ENCODE measurements at places on chromosomes 1 and 21.

DNA sequence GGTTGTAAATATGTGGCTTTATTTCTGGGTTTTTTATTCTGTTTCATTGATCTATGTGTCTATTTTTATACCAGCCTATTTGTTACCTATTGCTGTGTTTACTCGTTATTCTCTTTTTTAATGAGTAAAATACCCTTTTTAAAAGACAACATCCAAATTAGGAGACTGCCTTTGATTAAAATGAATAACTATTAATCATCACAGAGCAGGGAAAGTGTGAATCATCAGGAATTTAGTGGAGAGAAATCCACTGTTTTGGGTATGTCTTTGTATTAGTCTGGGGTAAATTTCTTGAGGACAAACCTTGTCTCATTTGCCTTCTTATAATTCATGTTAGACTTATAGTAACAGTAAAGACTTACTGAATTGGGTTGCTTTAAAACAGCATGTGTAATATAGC lies 12.1 kb downstream of the DISC1 start:
- DNase-seq: no peak

- DNase-seq: no peak
Observed at GRCh38 chr1:241849345-241849695, 1.3 kb downstream of the EXO1 start.

DNA sequence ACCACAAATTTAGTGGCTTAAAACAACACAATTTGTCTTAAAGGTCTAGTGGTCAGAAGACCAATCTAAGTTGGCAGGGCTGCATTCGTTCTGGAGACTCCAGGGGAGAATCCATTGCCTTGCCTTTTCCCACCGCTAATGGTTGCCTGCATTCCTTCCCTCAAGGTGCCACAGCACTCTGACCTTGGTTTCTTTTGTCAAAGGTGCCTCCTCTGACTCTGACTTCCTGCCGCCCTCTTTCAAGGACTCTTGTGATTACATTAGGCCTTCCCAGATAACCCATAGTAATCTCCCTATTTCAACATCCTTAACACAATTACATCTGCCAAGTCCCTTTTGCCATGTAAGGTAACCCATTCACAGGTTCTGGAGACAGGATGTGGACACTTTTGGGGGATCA lies 145.3 kb downstream of the S1PR1 start:
- no peak for DNase-seq

DNA sequence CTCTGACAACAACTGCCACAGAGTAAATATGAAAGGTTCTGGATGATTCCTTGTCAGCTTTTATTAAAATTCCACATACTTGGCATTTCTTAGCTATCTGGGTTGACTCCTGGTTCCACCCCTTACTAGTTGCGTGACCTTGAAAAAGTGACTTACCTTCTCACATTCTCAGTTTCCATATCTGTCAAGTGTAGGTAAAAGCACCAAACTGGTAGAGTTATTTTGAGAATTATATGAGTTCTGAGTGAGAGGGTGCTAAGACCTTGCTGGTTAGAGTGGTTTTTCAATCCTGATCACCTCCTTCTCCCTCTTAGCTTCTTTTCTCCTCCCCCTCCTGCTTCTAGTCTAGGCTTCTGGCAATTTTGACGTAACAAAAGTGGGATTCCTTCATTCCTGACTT lies 83.4 kb upstream of the ABCD3 start:
- no peak for DNase-seq

- no peak for DNase-seq
Observed at GRCh38 chr1:36542024-36542961, 59.6 kb upstream of the CSF3R start.

GRCh38 chr1:156448134-156448967 lies 52.2 kb downstream of the MEF2D start:
- DNase-seq: no peak

GRCh38 chr1:66690666-66691381 lies 61.4 kb upstream of the DYNLT5 start:
- no peak for DNase-seq

GRCh38 chr21:33849834-33850233 lies 65.8 kb downstream of the ATP5PO start:
- DNase-seq: no peak

GRCh38 chr1:27117733-27118439 lies 37.0 kb downstream of the SLC9A1 start:
- no peak for DNase-seq

GRCh38 chr1:61245696-61246400 lies 163.5 kb downstream of the NFIA start:
- DNase-seq: no peak

DNA sequence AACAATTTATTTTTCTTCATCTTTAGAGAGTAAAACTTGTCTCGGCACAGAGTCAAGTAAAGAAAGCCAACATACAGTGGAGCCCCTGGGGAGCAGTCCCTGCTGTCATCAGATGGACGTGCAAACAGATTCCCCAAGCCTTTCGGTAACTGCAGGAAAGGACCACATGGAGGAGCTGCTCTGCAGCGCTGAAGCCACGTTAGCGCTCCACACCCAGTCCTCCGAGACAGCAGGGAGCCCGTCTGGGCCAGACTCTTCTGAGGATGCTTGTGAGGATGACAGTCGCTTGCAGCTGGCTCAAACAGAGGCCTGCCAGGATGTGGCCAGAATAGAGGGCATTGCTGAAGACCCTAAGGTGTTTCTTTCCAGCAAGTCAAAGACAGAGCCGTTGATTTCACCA lies 77.1 kb upstream of the SCCPDH start:
- no peak for DNase-seq

DNA sequence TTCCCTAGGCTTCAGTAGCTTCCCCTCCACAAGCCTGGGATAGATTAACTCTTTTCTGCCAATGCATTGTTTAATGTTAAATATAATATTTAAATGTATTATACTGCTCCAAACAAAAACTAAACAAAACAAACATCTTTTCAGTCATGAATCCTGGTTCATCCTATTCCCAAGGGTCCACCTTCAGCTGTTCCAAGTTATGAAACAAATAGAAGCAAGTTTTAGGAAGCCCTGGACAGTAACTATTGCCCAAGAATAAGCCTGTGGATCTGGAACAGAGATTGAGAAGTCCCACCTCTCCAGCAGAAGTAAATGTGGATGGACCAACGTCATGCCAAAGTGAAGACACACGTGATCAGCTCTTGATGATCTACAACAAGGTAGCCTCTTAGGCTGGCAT lies 408.1 kb downstream of the SETD4 start:
- DNase-seq: no peak

GRCh38 chr1:243598433-243598832 lies 251.6 kb downstream of the AKT3 start:
- peak; percentile 32 for DNase-seq

DNA sequence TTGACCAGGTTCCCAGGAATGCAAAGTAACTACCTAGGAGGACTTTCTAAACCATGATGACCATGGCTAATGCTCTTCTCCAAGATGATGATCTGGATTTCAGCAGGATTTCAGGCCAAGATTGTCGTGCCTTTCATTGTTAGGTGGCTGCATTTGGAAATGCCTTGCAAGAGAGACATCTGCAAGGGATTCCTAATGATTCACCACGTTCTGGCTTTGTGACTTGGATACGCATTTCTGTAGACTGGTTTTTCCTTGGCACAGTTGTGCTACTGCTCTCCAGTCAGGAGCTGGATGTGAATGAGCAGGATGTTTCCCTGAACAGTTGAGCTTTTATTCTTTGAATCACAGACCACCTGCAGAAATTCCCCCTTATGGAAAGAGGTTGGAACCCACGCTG lies 212.4 kb downstream of the BACH1 start:
- DNase-seq: no peak

- no peak for DNase-seq
Observed at GRCh38 chr1:30901798-30902581, 6.6 kb downstream of the SDC3 start.

DNA sequence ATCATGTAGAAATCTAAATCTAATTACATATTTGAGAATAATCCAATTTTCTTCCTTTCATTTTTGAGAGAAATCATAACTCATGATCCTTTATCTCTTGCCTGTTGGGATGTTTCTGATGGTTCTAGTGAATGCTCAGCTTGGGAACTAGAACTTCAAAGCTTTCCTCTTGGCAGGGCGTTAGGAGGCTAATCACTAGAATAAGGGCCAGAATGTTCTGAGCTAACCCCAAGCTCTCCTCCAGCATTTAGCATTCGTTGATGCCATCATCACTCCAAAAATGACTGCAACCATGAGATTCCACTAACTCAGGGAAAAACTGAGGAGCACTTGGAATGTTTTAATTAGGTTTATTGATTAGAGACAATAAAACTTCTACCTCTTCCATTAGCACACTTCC lies 93.9 kb upstream of the DPT start:
- no peak for DNase-seq

- no peak for DNase-seq
Observed at GRCh38 chr21:15256996-15257395, 192.2 kb upstream of the NRIP1 start.

- no peak for DNase-seq
Observed at GRCh38 chr1:7287013-7287412, 484.1 kb upstream of the VAMP3 start.

GRCh38 chr1:7526196-7526866 lies 244.8 kb upstream of the VAMP3 start:
- DNase-seq: no peak

- DNase-seq: no peak
Observed at GRCh38 chr1:201693890-201694607, 134.9 kb upstream of the IPO9 start.

- no peak for DNase-seq
Observed at GRCh38 chr1:116425987-116426386, 52.9 kb downstream of the ATP1A1 start.

- no peak for DNase-seq
Observed at GRCh38 chr1:87346130-87346814, 17.6 kb downstream of the LMO4 start.

GRCh38 chr1:243842978-243843511 lies 7.0 kb downstream of the AKT3 start:
- DNase-seq: peak; percentile 27

- no peak for DNase-seq
Observed at GRCh38 chr1:76868154-76868882, 1.0 kb downstream of the ST6GALNAC5 start.

GRCh38 chr1:109250454-109251276 lies 1.3 kb downstream of the CELSR2 start:
- no peak for DNase-seq
